ENCODE measurements at places on chromosomes 2 and 18.

GRCh38 chr2:100756704-100757103 is 63.2 kb upstream of the NPAS2 start:
- no peak for DNase-seq

- DNase-seq = peak; percentile 86
These were observed 14.4 kb upstream of the SP140L start for GRCh38 chr2:230312638-230313037.

DNA sequence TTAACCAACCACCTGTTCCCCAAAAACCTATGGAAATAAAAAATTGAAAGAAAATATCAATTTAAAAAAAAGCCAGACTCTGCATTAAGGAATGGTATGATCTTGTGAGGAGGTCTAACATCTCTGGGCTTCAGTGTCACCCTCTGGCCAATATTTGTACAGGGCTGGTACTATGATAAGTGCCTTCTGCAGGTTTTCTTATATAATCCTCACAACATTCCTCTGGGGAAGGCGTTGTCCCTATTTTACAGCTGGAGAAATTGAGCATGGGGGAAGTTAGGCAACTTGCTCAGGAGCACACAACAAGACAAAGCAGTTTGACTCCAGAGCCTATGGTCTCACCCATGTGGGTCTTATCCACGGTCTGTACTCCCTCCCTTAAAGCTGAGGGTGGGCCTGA is 86.0 kb downstream of the ZBTB7C start:
- DNase-seq = no peak

GRCh38 chr2:202780514-202781021 is 91.0 kb downstream of the ICA1L start:
- DNase-seq = peak; percentile 94

- no peak for DNase-seq
These were observed 8.1 kb downstream of the STK17B start for GRCh38 chr2:196163285-196163684.

GRCh38 chr2:150873396-150873772 is 385.9 kb upstream of the RND3 start:
- no peak for DNase-seq

- no peak for DNase-seq
These were observed 7.5 kb downstream of the TRAPPC12 start for GRCh38 chr2:3387011-3387410.
